ENCODE measurements at places on chromosomes 12 and 14. TPM values are rescaled to one million over a fixed set of nuclear protein-coding genes. Genes with fewer than 3 reads are reported as not detected.

The AKAP3 gene
- 1.4 TPM for total RNA-seq

The KRT77 gene
- total RNA-seq, result not detected

The KRT83 gene
- not detected for total RNA-seq

The HRK gene
- total RNA-seq, result not detected

The EGLN3 gene
- 11.4 TPM for total RNA-seq

The AQP6 gene
- not detected for total RNA-seq

The ZNF26 gene
- 18.8 TPM for total RNA-seq

The VDR gene
- total RNA-seq, result 10.3 TPM

The RBP5 gene
- total RNA-seq, result 0.71 TPM

The WNT5B gene
- 3.1 TPM for total RNA-seq

The PMEL gene
- total RNA-seq, result 0.99 TPM

The FSCB gene
- not detected for total RNA-seq

The KLRK1 gene
- total RNA-seq, result 4.5 TPM

The PIP4P1 gene
- total RNA-seq, result 11.6 TPM

The ADAM21 gene
- not detected for total RNA-seq

The SLC25A21 gene
- total RNA-seq, result not detected

The PPM1H gene
- 9.1 TPM for total RNA-seq

The FLVCR2 gene
- 6.2 TPM for total RNA-seq

The TAS2R42 gene
- not detected for total RNA-seq

The PYGL gene
- total RNA-seq, result 39.9 TPM

The CLEC1B gene
- not detected for total RNA-seq

The KRT74 gene
- not detected for total RNA-seq

The OTUB2 gene
- total RNA-seq, result 0.14 TPM

The NPAS3 gene
- 1.1 TPM for total RNA-seq

The CMKLR1 gene
- 56.6 TPM for total RNA-seq
